NCI-H748 treated with DMSO at 0.1 percent for 48 hours (cell line): ENCODE measurements at places on chromosomes 7 and 10.
A peak's percentile ranks its signal among the peaks of the same experiment; 100 is the strongest.

GRCh38 chr7:94169682-94170081 lies 165.5 kb upstream of the BET1 start:
- no peak for DNase-seq

DNA sequence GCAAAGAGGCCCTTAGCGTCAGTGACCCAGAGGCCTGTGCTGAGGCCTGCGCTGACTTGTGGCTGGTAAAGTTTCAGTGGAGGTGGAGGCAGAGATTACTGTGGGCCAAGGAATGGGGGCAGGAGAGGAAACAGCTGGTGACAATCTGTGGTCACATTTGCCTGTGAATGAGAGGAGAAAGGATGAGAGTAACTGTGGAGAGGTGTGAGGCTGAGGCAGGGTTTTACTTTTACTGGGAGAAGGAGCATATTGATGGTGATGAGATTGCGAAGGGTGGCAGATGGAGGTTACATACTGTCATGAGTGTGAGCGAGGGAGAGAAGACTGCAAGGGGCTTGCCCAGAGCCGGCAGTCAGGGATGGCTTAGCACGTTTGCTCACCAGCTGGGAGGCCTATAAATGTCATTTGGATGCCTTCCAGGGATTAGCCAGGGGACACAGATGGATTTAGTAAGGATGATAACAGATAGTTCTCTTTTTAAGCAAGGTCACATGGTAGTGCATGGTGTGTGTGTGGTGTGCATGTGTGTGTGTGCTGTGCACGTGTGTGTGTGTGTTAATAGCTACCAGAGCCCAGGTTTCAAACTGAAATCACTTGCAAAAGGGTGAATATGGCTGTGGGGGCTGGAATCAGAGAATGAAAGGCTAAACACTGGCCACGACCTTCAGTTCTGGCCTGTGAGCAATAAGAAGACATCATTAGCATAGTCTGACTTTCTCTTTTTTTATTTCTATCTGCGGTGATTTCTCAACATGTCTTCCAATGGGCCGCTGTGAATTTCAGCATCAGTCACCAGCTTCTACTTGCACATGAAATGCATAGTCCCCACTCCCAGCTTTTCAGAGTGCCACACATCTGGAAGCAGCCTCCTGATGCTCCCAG lies 291.5 kb upstream of the ZNF32 start:
- no peak for DNase-seq

DNA sequence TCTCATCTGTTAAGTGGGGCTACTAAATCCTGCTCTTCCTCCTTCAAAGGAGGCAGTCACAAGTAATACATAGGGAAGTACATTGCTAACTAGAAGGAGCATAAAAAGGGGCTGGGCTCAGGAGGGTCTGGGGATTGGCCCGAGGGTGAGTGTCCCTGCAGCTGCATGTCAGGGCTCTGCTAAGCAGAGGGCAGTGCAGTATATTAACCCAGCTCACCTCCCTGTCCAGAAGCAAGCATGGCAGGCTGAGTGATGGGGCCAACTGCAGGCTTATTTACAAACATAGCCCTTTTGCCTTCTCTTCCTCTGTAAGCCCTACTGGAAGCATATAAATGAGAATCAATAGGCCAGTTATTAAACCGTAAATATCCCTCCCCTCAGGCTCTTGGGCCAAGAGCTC lies 143.2 kb upstream of the PCBD1 start:
- DNase-seq: no peak

DNA sequence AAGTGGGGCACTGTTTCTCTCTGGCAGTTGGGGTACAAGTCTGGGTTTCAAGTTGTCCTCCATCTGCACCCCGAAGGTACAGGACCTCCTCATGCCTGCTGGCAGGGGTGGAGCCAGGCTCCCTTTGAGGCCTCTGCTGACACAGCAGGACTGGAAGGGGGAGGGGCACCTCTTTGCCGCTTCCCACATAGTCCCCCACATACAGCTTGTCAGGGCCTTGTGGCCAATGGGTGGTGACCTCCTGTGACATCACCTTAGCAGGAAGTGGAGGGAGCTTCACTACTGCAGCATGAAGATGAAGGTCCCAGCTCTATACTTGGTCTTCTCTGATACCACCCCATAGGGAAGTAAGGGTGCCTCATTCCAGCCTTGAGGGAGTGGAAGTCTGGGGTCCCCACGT lies 167.8 kb downstream of the RAMP3 start:
- DNase-seq: no peak

DNA sequence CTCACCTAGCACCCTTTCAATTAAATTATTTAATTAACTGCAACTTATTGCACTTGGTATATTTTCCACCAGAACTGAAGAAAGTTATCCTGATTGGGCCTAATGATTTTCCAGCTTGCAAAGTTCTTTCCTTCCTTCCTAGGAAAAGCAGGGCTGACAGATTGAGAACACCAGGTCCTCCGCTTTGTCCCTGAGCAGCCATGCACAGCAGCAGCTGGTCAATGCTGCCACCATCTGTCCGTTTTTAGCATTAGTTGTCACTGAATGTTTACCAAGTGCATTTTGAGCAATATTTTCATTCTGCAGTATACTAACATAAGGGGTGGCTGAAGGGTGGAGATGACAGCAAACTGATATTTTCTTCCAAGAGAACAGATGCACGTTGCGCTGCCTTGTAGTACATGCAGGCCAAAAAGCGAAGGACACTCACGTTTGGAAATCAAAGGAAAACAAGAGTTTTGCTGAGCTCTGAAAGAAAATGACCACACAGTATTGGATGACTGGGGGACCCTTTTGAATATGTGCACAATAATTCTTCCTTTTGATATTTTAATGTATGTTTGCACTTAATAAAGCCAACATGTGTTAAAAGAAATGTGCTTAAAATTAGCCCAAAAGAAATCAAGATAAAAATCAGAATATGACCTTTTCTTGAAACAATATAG lies 248.8 kb upstream of the PTN start:
- DNase-seq: peak; percentile 16

DNA sequence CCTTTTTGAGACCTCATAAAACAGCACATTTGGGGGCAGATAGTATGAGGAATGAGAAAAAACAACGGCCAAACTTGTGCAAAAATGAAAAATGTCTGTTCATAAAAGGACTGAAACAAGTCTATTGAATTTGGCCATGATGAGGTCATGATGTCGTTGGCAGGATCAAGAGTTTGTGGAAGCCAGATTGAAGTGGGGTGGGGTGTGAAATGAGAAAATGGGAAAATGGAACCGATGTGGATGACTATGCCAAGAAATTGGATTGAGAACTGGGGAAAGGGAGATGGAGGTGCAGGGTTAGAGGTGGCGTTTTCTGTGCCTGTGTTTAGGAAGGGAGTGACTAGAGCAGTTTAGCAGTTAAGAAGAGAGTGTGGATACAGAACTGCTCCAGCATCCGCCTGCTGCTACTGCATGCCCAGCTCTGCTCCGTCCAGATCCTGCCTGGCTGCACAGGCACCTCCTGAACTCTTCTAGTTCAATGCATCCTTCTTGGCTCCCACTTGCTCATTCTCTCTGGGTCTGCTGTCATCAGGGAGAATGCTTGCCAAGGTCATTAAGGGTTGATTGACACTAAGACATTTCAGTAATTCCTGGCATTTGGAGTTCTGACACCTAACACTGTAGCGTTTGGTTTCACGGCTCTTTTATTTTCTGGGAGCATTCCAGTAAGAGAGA lies 111.9 kb downstream of the GALNT17 start:
- DNase-seq: no peak

GRCh38 chr7:16921644-16922257 lies 40.0 kb upstream of the AGR3 start:
- no peak for DNase-seq

GRCh38 chr7:120709972-120710320 lies 148.0 kb downstream of the TSPAN12 start:
- DNase-seq: no peak

DNA sequence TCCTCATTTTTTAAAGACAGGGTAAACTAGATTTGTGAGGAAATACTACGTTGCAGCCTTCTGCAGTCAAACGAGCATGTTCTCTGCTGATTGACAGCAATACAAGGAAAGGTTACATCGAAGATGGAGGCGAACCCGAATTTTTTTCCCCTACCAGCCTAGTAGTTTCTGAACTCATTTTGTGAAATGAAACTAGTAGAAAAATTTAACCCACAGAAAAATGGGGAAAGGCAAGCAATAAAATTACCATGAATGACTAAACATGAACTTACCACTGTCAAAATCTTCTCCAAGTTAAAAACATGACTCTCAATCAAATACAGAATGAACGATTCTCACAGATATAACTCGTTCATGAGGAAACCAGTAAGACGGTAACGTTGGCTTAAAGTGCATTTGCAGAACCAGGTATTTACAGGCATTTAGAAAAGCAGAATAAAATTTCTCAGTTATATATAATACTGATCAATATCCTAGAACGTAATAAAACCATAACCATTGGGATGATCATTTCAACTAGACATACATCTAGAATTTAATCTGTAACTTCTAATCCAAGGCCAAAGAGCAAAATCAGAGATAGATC lies 73.9 kb downstream of the CELF2 start:
- no peak for DNase-seq

DNA sequence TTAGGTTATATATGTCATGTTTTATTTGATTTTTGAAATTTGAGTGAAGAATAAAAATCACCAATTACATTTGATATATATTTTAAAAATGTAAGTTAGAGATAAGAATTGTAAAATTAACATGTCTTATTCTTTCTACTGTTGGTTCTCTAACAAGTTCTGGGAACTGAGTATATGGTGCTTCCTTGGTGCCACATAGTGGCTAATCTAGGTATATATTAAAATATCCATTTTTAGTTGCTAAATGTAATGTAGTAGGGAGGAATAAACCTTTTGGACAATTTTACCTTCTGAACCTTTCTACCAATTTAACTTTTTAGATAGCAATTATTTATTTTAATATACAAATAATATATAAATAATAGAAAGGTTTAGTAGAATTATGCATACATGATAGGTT lies 17.5 kb downstream of the CFAP69 start:
- peak; percentile 37 for DNase-seq

- no peak for DNase-seq
These were observed 84.0 kb upstream of the PPP1R17 start for GRCh38 chr7:31603046-31603445.

- DNase-seq: no peak
These were observed 24.4 kb upstream of the ZNF273 start for GRCh38 chr7:64878684-64879083.

DNA sequence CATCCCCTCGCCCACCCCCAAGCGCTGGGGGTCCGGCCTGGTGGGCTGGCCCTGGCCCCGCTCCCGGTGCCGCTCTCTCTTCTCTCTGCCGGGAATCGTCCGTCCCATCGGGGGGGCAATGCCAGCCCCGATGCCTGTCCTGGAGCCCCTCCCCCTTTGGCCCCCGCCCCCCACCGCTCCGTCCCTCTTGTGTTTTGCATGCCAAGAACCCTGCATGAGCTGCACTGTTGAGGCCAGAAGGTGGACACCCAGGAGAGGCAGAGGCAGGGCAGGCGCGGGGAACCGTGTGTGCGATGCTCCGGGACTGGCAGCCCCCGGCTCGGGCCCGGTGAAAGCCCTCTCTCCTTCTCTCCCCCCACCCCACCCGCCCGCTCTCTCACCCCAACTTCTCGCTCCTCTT lies 22.1 kb upstream of the HSPB1 start:
- DNase-seq: no peak

GRCh38 chr7:155727616-155728015 lies 83.2 kb downstream of the RBM33 start:
- DNase-seq: no peak

DNA sequence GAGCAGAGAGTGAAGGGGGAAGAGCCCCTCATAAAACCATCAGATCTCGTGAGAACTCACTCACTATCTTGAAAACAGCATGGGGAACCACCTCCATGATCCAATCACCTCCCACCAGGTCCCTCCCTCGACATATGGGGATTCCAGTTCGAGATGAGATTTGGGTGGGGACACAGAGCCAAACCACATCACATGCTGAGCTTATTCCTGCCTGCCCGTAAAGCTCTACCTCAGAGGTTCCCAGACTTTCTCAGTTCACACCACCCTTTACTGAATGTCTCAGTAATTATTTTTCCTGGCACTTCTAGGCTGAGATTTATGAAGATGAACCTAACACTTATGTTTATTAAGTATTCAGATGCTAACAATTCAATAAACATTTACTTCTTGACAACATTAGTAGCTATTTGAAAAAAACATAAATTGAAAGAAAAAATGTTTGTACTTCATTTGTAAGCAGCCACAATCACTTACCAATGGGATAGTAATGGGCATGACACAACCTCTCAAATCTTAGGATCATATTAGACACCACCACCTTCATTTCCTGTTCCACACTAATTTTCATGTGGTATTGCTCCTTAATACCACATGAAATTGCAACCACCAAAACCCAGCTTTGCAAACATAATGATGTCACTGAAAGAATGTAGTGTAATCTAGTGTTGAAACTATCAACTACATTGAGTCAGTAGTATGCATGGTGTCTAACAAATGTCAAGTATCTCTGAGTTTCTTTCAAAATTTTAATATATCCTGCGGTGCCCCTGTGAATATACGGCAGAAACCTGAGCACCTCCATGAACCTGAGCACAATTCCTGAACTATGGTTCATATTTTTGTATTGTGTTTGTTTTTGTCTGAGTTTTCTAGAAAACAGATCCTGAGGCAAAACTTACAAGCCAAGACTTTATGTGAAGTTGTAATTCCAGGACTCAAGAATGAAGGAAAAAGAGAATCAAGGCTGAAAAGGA lies 4.5 kb upstream of the DGKI start:
- DNase-seq: no peak

GRCh38 chr7:30914596-30914995 lies 2.9 kb downstream of the AQP1 start:
- DNase-seq: no peak

- no peak for DNase-seq
These were observed 75.2 kb upstream of the LAMB4 start for GRCh38 chr7:108205311-108205710.

- no peak for DNase-seq
These were observed 23.9 kb downstream of the HERPUD2 start for GRCh38 chr7:35670856-35671569.

DNA sequence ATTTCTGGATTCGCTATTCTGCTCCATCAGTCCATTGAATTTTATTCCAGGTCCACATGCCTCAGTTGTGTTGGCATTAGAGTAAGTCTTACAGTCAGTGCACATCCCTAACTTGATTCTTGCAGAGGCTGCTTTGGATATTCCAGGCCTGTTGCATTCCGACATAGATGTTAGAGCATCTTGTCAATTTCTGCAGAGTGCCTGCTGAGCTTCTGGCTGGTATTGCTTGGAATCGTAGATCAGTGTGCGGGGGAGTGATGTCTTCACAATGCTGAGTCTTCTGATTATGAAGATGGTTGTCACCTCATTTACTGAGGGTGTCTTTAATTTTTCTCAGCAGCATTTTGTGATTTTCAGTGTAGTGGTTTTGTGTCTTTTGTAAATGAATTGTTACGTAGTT lies 45.2 kb downstream of the INPP5A start:
- DNase-seq: no peak

- no peak for DNase-seq
These were observed 639.0 kb downstream of the REEP3 start for GRCh38 chr10:64159910-64160872.

GRCh38 chr10:43585981-43586729 lies 11.7 kb upstream of the ZNF239 start:
- no peak for DNase-seq

DNA sequence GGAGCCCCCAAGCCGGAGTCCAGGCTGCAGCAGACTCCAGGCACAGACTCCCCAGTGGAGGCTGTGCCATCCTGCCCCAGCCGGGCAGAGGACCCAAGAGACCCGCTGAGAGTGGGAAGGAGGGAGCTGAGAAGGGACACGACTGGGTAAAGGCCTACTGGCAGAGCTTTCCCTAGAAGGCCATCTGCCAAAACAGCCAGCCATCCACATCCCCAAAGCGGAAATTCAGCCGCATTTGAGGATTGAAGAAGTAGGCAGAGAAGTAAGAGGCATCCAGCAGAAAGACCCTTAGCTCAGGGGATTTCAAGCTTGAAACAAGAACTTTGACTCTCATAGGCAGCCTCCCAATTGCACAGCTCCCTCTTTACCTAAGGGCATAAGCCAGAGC lies 857 bp downstream of the CPXM2 start:
- DNase-seq: no peak
